ENCODE measurements at places on chromosomes 6 and 20. TPM values are rescaled to one million over a fixed set of nuclear protein-coding genes. Genes with fewer than 3 reads are reported as not detected.

Gene MAP1LC3A
- 298 TPM for polyA plus RNA-seq

Gene EDN1
- 5.1 TPM for polyA plus RNA-seq

Gene ABHD16A
- 90.4 TPM for polyA plus RNA-seq

Gene POPDC3
- 8.0 TPM for polyA plus RNA-seq

Gene PBX2
- polyA plus RNA-seq: 44.9 TPM

Gene GJA1
- polyA plus RNA-seq: 65.4 TPM

Gene CDH26
- 0.41 TPM for polyA plus RNA-seq

Gene NMBR
- polyA plus RNA-seq: 0.41 TPM

Gene PTCHD4
- polyA plus RNA-seq: 0.20 TPM

Gene OXT
- polyA plus RNA-seq: not detected

Gene OVOL2
- 17.9 TPM for polyA plus RNA-seq

Gene GGT7
- polyA plus RNA-seq: 28.5 TPM

Gene LINC00237
- polyA plus RNA-seq: 1.3 TPM

Measured in brain (organoid and tissue), 16 donors.